ENCODE measurements at places on chromosomes 4 and X.

DNA sequence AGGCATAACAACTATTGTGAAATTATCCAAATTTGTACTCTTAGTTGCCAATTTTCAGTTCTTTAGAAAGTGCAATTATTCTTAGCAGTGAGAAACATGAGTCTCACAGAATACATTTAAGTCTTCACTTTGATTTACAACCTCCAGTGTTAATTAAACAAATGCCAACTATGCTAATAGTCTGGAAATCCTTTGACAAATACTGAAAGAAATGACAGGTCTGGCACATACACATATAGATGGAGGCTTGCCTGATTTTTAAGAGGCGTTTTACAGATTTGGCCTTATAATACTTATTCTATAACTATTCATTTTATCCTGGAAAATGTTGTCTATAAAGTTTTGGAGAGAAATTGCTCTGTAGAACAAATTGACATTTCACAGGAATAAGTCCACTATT lies 320.1 kb downstream of the TRIML1 start:
- no peaks in the 10 kb centered on the region for H3K36me3 ChIP-seq
- no peaks in the 10 kb centered on the region for H3K27me3 ChIP-seq
- no peaks in the 10 kb centered on the region for H3K4me1 ChIP-seq
- DNase-seq = no peak
- H3K4me3 ChIP-seq = no peak overlapping the region

DNA sequence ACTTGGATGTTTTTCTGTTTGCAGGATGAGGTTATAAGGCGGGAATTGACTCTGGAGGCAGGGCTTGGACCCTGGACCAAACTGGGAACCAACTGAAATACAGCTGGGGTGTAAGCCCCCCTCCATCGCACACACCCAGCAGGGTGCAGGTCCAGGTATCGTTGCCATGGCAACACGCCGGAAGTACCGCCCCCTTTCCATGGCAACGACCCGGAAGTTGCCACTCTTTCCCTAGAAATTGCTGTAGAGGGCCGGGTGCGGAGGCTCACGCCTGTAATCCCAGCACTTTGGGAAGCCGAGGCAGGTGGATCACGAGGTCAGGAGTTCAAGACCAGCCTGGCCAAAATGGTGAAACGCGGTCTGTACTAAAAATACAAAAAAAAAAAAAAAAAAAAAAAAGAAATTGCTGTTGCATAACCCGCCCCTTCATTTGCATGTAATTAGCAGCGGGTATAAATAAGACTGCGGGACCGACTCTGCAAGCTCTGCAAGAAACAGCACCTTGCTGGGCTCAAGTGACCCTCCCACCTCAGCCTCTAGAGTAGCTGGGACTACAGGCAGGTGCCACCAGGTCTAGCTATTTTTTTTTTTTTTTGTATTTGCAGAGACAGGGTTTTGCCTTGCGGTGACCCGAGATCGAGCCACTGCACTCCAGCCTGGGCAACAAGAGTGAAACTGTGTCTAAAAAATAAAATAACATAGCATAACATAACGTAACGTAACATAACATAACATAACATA lies 139.6 kb downstream of the CRLF2 start:
- H3K4me1 ChIP-seq = no peaks in the 10 kb centered on the region
- no peak overlapping the region for H3K27ac ChIP-seq
- no peak overlapping the region for H3K4me3 ChIP-seq
- H3K27me3 ChIP-seq = no peaks in the 10 kb centered on the region
- DNase-seq = peak; percentile 27

DNA sequence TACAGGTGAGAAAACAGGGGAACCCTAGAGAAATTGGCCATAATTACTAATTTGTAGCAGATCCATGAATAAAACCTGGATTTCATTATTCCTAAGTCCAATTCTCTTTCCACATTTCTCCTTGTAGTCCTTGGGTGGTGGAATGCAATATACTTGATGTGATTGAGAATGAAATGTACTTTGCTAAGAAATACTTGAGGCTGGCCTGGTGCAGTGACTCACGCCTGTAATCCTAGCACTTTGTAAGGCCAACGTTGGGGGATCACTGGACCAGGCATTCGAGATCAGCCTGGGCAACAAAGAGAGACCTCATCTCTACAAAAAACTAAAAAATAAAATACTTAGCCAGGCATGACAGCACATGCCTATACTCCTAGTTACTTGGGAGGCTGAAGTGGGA lies 15.9 kb downstream of the TMEM184C start:
- no peak overlapping the region for H3K4me3 ChIP-seq
- peaks cover 95% of the 10 kb centered on the region for H3K36me3 ChIP-seq
- no peaks in the 10 kb centered on the region for H3K4me1 ChIP-seq
- H3K27me3 ChIP-seq = no peaks in the 10 kb centered on the region
- DNase-seq = no peak

DNA sequence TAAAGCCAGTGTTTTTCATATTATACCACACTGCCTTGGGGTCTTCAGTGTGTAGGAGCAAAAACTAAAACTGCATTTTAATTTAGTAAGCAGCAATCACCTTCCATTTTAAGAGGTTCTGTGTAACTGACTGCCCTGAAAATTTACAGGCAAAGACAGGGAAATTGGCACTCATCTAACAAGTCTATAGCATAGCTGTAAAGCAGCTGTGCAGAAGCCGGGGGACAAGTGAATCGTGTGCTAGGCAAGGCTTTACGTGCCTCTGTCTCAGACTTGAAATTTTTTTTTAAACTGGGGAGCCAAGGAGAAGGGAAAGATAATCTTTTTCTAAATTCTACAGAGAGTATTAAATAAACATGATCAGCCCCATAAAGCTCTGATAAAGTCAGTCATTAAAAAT lies 39.7 kb downstream of the TSPAN5 start:
- H3K4me3 ChIP-seq = no peak overlapping the region
- peaks cover 14% of the 10 kb centered on the region for H3K4me1 ChIP-seq

GRCh38 chrX:150229030-150229429 lies 134.1 kb upstream of the MAMLD1 start:
- no peaks in the 10 kb centered on the region for H3K27me3 ChIP-seq
- H3K27ac ChIP-seq = no peak overlapping the region
- no peak overlapping the region for H3K4me3 ChIP-seq
- no peak for DNase-seq
- H3K4me1 ChIP-seq = no peaks in the 10 kb centered on the region

- H3K27me3 ChIP-seq = peaks cover 32% of the 10 kb centered on the region
- peak overlapping the region; percentile 10 for H3K4me3 ChIP-seq
- no peak overlapping the region for H3K27ac ChIP-seq
- H3K4me1 ChIP-seq = no peaks in the 10 kb centered on the region
Observed at GRCh38 chr4:154490583-154491340, 837 bp downstream of the DCHS2 start.

DNA sequence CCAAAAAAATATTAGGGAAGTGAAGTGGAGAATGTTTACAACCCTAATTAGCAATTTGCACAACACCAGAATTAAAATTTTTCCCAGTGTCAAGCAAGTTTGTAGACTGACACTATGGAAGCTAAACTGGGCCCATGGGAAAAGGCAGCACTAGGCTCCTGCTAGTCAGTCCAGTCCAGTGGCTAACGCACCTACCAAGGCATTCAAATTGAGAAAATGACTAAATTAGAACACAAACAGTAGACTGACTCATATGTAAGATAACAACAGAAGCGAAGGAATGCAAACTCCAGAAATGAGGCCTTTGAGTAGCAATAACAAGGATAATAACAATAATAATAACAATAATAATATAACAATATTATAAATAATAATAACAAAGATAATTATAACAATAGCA lies 90.7 kb downstream of the GRIA3 start:
- no peaks in the 10 kb centered on the region for H3K27me3 ChIP-seq
- H3K27ac ChIP-seq = no peak overlapping the region
- no peak for DNase-seq
- H3K4me1 ChIP-seq = no peaks in the 10 kb centered on the region

- H3K4me3 ChIP-seq = no peak overlapping the region
- H3K4me1 ChIP-seq = peaks cover 61% of the 10 kb centered on the region
- no peaks in the 10 kb centered on the region for H3K36me3 ChIP-seq
- peak overlapping the region; percentile 86 for H3K27ac ChIP-seq
- DNase-seq = peak; percentile 69
Observed at GRCh38 chr4:2795300-2795892, 2.5 kb downstream of the SH3BP2 start.

DNA sequence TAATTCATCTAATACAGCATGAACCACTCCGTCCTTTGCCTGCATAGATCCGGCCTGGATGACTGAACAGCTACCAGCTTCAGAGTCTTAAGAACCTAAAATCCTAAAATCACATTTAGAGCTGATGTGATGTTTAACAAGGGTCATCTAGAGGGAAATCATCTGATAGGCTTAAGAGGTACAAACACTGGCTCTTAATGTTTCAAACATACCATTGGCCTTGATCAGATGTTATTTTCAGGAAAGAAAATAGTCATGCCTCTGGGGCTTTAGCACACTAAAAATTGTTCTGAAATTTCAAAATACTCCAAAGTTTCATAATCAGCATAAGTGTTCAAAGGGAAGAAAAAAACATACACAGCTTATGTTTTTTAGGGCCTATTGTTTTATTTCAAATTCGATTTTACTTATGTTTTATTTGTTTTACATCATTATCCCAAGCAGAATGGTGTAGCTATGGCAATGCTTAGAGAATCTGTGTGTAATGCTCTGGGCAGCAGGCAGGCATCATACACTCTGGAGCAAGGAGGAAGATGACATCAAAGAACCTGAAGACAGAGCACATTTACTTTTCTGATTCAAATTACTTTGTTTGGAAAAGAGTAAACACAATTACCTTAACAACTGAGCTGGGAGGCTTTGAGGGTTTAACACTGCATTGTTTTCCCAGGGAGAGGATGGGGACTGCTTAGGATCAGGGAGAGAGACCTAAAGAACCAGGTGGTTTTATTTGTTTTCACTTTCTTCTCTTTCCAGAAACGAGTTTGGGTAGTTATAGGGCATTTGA lies 25.3 kb upstream of the LEF1 start:
- H3K27me3 ChIP-seq = no peaks in the 10 kb centered on the region
- H3K27ac ChIP-seq = no peak overlapping the region
- H3K4me1 ChIP-seq = no peaks in the 10 kb centered on the region
- H3K4me3 ChIP-seq = no peak overlapping the region
- no peaks in the 10 kb centered on the region for H3K36me3 ChIP-seq

DNA sequence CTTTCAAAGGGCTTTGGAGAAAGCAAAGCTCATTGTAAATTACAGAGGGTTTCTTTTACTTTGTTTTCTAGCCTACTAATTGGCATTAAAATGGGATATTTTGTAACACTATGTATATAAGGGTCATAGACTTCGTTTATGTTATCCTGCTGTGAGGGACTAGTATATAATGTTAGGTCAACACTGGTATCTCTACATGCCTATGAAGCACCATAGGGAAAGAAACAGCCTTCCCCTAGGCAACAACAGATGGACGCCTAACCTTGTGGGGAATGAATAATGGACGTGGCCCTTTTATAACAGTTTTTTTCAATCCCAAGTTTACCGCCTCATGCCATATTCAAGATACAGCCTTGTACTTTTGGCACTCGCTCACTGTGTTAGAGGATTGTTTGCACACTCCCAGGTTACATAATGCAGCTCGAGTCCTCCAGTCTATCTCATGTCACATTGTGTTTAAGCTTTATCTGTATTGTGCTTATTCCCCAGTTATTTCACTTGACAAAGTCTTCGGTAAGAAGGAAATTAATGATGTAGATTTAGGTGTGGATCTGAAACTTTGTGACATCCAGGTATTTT lies 711.0 kb downstream of the RPA4 start:
- H3K4me1 ChIP-seq = no peaks in the 10 kb centered on the region
- H3K27me3 ChIP-seq = no peaks in the 10 kb centered on the region
- no peak for DNase-seq
- H3K36me3 ChIP-seq = no peaks in the 10 kb centered on the region

- no peak for DNase-seq
- H3K27me3 ChIP-seq = no peaks in the 10 kb centered on the region
- H3K36me3 ChIP-seq = no peaks in the 10 kb centered on the region
- peak overlapping the region; percentile 12 for H3K27ac ChIP-seq
- no peaks in the 10 kb centered on the region for H3K4me1 ChIP-seq
Observed at GRCh38 chrX:31656013-31656412, 584.2 kb upstream of the FTHL17 start.

GRCh38 chrX:107674480-107675364 lies 46.4 kb downstream of the PRPS1 start:
- H3K4me3 ChIP-seq = peak overlapping the region; percentile 64
- H3K36me3 ChIP-seq = no peaks in the 10 kb centered on the region
- peak overlapping the region; percentile 93 for H3K27ac ChIP-seq
- H3K27me3 ChIP-seq = no peaks in the 10 kb centered on the region

DNA sequence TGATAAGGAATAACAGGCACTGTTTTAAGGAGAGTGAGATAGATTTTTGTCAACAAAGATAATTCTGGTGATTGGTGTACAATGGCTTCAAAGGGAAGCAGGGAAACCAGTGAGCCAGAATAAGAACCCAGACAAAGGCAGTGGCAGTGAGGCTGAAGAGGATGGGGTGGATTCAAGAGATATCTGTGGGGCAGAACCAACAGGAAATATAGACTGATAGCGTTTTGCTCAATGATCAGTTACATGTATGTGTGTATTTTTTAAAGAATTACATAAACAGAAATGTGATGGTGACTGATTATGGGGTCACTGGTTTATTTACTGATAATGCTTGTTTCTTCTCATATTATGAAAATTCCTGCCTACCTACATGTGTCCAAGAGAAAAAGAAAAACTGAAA lies 66.4 kb downstream of the AMMECR1 start:
- no peaks in the 10 kb centered on the region for H3K36me3 ChIP-seq
- H3K27me3 ChIP-seq = no peaks in the 10 kb centered on the region
- no peak for DNase-seq
- no peak overlapping the region for H3K27ac ChIP-seq
- no peaks in the 10 kb centered on the region for H3K4me1 ChIP-seq

GRCh38 chr4:64405761-64406160 lies 3.5 kb downstream of the TECRL start:
- no peak overlapping the region for H3K4me3 ChIP-seq
- no peaks in the 10 kb centered on the region for H3K36me3 ChIP-seq
- DNase-seq = no peak
- H3K4me1 ChIP-seq = no peaks in the 10 kb centered on the region
- H3K27ac ChIP-seq = no peak overlapping the region

GRCh38 chr4:156073976-156074375 lies 120.3 kb upstream of the CTSO start:
- no peak for DNase-seq
- no peaks in the 10 kb centered on the region for H3K36me3 ChIP-seq
- no peak overlapping the region for H3K4me3 ChIP-seq
- no peaks in the 10 kb centered on the region for H3K4me1 ChIP-seq
- H3K27me3 ChIP-seq = no peaks in the 10 kb centered on the region
- H3K27ac ChIP-seq = no peak overlapping the region

DNA sequence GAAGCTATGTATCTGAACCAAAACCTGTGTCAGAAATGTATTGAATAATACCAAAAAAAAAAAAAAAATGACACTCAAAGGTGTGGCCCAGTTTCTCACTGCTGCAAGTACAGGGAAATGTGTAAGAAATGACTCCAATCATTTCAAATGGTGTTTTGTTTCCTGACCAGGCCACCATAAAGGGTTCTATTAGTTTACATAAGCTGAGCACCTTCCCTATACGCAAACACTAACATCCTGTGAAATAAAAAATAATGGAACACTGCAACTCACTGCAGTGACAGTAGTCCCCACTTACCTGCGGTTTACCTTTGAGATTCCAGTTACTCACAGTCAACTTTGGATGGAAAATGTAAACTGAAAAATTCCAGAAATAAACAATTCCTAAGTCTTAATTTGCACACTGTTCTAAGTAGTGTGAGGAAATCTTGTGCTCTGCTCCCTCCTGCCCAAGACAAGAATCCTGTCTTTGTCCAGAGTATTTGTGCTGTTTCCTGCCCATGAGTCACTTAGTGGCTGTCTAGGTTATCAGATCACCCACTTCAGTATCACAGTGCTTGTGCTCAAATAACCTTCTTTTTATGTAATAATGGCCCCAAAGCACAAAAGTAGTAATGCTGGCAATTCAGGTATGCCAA lies 265.3 kb downstream of the RCHY1 start:
- H3K4me1 ChIP-seq = no peaks in the 10 kb centered on the region
- H3K27me3 ChIP-seq = peaks cover 4% of the 10 kb centered on the region
- no peaks in the 10 kb centered on the region for H3K36me3 ChIP-seq
- no peak for DNase-seq
